ENCODE measurements at places on chromosomes 7 and 10.

- no peak for DNase-seq
These were observed 131.9 kb downstream of the LYZL1 start for GRCh38 chr10:29420744-29421143.

DNA sequence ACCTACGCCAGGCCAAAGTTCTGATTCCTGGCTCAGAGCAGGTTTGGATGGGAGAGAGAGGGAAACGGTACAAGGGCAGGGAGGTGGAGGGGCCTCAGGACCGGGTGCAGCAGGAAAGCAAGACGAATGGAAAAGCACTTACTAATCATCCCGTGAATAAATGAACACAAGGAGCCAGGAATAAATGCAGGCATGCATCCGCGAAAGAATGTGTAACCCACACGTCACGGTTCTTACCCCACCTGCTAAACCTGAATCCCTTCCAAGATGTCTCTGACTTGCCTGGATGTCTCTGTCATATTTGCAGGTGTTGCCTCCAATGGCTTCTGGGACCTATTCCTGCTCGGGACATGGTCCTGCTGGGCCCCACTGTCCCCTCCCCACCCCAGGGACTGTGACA lies 335.2 kb upstream of the RNF32 start:
- DNase-seq: no peak

- no peak for DNase-seq
These were observed 11.7 kb upstream of the GPR37 start for GRCh38 chr7:124777268-124777667.

DNA sequence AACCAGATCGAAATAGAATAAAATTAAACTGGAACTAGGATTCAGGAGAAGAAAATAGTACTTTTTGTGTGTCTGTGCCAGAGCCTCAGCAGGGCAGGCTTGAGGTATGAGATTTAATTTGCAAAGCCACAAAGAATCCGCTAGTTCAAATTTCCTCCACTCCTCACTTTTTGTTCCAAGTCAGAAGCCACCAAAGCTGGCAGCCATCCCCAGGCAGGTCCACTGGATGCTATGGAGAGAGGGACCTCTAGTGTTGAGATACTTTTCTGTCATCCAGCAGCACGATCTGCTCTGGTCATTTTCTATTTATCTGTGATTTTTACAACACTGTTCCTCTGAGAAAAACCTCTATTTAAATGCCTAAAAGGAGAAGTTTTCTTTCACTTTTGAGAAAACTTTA lies 147.9 kb upstream of the FRMD4A start:
- no peak for DNase-seq

GRCh38 chr10:119358567-119358966 lies 151.2 kb downstream of the GRK5 start:
- DNase-seq: no peak

DNA sequence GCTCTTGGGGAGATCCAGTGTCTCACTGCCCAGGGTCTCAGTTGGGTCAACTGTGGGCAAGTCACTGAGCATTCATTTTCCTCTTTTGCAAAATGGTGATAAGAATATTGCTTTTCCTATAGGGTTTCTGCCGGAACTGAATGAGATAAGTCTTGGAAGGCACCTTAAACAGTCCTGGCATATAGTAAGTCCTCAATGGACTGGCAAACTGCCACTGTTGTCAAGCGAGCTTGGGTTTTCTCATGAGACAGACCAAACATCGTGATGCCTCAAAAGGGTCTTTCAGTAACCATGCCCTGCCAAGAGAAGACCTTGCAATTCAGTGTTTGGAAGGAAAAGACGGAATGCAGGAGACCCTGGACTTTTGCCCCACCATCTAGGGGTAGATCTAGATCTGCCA lies 251.5 kb downstream of the WDR11 start:
- DNase-seq: no peak

- no peak for DNase-seq
These were observed 41.0 kb downstream of the VWA2 start for GRCh38 chr10:114279901-114280644.

- no peak for DNase-seq
These were observed 6.1 kb downstream of the DNTT start for GRCh38 chr10:96310321-96310669.

GRCh38 chr10:75712242-75712880 lies 280.9 kb downstream of the LRMDA start:
- DNase-seq: no peak

DNA sequence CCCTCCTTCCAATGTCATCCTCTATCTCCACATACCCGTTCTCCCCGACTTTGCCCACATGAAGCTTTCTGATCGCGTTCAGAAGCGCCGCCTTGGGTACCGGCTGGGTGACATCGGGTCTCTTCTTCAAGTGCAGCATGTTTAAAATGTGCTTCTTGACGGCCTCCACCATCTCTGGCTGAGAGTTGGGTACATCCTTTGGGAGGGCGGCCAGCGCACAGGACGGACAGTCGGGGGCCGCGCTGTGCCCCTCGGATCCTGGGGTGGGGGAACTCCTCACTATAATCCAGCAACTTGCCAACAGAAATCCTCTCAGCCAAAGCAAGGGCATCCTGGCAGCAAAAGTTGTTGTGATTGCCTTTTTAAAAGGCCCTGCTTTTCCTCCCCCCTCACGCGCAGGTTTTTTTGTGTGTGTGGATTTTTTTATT lies 2.8 kb downstream of the INHBA start:
- no peak for DNase-seq

DNA sequence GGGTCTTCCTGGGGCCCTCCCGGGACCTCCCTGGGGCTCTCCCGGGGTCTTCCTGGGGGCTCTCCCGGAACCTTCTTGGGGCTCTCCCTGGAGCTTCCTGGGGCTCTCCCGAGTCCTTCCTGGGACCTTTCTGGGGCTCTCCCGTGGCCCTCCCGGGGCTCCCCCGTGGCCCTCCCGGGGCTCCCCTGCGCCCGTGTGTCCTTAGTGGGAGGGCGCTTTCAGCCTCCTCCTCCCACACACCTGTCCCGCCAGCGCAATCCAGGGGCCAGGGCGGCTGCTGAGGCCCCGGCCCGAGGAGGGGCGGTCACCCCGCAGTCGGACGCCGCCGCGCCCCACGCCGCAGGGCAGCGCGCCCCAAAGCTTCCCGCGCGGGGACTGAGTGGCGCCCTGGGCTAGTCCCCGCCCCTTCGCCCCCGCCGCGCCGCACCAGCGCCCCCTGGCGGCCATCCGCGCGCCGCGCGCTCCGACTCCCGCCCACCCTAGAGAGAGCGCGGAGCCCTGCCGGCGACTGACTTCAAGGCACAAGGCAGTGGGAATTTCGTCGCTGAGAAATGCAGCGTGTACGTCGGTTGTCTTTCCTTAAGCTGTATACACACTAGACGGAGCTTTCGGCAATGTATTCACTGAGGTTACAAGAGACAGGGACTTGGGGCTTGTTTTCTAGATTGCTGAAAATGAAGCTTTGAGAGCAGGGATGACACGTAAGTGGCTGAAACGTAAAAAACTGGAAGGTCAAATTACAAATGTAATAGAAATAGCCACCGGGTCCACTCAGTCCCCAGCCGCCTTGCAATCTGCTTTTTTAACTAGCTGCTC lies 47.1 kb downstream of the INSIG1 start:
- no peak for DNase-seq

GRCh38 chr7:46109437-46109836 lies 188.4 kb upstream of the IGFBP3 start:
- no peak for DNase-seq

DNA sequence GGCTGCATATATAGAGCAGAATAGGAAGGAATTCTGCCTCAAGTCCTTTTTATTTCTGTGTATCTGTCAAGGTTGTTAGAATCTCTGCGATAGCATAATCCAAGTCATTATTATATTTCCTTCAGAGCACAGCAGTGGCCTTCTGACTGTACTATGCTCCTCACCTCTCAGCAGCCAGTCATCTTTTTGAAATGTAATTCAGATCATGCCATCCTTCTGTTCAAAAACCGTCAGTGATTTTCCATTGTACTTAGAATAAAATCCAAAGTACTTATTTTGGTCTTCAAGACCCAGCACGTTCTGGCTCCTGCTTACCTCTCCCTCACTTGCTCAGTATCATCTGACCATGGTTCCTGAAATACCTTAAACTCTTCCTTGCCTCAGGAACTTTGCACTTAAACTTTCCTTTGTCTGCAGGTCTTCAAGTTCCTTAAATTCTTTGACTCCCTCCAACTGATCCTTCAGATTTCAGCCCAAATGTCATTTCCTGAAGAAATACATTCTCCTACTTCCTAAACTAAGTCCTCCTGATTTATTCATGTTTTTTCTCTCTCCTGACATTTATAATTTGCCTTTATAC lies 112.4 kb downstream of the ST7 start:
- DNase-seq: no peak

- DNase-seq: no peak
These were observed 19.1 kb upstream of the EXOC6 start for GRCh38 chr10:92829042-92829785.

DNA sequence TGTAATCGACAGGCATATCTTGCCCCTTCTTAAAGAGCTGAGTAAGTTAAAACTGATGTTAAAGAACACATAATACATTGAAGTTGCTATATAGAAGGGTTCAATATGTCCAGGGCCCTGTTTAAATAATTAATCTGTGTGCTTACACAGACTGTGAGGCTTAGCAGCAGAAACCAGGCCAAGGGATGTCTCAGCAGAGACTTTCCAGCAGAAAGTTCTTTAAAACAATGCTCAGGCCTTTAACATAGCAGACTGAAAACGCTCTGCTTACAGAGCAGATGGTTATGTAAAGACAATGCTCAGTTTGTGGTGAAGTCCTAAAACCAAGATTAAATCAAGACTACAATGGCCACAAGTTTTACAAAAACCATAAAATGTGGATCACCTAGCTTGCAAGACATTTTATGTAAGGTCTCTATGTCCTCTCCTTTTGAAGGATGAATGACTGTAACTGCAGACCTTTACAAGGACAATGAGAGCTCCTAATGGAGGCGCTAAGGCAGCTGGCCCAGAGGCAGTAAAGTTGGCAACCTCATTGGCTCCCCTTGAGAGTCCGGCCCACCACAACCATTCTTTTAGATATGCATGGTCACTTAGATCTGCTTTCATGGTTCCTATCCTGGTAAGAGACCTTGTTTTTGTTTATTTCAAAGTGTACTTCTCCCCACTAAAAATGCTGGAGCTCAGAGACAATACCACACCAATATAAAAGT lies 56.3 kb downstream of the FZD1 start:
- no peak for DNase-seq

- DNase-seq: no peak
These were observed 187.8 kb downstream of the FAM107B start for GRCh38 chr10:14586901-14587300.

DNA sequence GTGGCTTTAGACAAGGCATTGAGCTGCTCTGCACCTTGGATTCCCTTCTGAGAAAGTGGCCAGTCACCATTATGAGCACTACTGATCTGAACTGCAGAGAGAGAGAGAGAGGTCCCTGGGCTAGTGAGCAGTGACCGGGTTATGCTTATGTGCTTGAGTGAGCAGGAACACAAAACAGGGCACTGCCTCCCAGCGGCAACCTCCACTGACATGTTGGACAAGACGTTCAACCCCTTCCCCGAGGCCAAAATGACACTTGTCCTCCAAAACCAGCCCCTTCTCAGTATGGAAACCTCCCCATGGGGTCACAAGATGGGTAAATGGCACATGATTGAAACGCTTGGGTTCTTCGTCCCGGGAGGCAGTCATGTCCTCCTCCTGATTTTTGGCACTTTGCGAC lies 339.4 kb upstream of the ZMIZ1 start:
- DNase-seq: no peak

- DNase-seq: no peak
These were observed 118.0 kb upstream of the PFKP start for GRCh38 chr10:2949221-2949947.

DNA sequence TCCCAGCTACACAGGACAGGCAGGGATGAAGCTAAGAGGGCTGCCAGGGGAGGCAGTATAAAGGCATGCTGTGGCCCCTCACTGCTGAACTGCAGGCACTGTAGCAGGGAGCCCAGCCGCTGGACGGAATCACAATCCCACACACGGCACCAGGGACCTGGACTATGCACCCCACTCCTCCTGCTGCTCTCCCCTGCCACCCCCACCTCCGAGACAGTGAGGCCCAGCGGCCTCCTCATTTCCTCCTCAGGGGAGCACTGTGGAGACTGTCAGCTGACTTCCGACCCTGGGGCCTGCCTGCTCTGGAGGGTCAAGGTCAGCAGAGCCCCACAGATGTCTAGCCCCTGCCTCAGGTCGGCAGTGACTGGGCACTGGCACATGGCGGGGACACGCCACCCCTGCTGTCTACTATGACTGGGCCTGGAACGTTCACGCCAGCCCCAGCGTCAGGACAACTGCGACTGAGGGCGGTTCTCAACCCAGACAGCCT lies 92.7 kb downstream of the FAM53B start:
- no peak for DNase-seq

DNA sequence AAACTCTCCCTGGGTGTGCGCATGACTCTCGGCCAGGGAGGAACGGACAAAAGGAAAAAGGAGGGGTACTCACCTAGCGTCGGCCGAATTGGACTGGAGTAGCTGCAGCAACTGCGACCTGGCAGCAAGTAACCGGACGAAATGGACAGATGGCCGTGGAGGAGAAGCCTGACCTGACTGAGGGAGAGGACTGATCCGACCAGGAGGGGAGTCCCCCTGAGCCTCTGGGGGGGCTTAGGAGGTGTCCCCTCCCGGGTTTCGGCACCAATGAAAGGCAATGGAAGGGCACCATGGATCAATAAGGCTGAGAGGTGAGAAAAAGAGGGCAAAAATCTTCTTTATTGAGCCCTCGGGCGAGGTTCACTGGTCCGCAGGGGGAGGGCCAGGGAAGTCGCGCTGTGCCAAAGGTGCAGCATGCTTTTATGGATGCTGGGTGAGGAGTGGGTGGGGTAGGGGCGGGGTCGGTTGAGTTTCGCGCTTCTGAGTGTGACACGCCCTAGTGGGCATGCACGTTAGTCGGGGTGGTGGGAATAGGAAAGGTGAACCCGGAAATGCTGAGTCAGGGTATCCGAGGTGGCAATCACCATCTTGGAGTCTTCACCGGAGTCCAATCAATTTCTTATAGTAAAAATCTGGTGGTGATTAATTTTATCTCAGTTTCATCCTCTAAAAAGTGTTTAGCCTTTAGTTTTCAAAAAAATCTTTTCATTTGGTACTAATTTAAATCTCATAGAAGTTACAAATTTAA lies 638.5 kb upstream of the DPP6 start:
- DNase-seq: no peak

GRCh38 chr7:101436857-101437576 lies 74.3 kb downstream of the COL26A1 start:
- DNase-seq: no peak

- no peak for DNase-seq
These were observed 12.8 kb downstream of the OR13A1 start for GRCh38 chr10:45302573-45302972.

- DNase-seq: no peak
These were observed 529 bp downstream of the CLDN3 start for GRCh38 chr7:73769481-73770001.

Measured in pulmonary artery endothelial cell (primary cell).